ENCODE measurements at places on chromosomes 6 and 20.
A peak's percentile ranks its signal among the peaks of the same experiment; 100 is the strongest.

DNA sequence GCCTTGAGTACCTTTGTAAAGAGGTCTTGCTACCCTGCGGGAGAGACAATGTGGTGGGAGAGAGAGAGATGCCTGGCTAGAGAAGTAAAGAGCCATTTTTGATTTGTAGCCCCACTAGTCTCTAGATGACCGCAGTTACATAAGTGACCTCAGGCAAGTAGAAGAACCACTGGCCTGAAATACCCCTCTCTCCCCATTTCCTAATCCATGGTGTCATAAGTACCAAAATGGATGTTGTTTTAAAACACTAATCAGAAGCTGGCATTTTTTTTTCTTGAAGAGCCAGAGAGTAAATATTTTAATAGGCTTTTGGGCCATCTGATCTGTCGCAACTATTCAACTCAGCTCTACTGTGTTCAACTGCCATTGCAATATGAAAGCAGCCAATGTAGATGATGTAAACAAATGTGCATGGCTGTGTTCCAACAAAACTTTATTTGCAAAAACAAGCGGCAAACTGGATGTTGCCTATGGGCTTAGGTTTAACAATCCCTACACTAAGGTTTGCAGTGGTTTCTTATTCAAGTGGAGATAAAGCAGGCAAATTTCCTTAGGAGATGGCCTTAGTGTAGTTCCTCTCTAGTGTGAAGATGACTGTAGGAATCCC is 36.5 kb downstream of the RARS2 start:
- no peak for DNase-seq

DNA sequence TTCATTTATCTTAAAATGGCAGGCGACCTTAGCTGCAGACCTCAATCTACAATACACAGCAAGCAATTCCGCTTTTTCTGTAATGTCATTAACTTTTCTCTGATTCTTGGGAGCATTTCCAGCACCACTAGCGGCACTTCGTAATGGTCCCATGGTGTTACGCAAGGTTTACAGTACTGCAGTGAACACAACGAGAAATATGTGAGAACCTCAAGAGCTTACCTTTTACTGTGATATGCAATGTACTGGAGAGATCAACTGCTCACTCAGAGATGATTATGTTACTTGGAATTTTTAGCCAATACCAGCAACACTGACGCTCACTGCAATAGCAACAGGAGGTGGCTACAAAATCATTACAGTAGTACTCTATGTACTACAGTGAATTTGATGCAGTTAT is 2.8 kb upstream of the CEP43 start:
- no peak for DNase-seq

GRCh38 chr6:11616200-11616611 is 78.7 kb downstream of the TMEM170B start:
- no peak for DNase-seq

DNA sequence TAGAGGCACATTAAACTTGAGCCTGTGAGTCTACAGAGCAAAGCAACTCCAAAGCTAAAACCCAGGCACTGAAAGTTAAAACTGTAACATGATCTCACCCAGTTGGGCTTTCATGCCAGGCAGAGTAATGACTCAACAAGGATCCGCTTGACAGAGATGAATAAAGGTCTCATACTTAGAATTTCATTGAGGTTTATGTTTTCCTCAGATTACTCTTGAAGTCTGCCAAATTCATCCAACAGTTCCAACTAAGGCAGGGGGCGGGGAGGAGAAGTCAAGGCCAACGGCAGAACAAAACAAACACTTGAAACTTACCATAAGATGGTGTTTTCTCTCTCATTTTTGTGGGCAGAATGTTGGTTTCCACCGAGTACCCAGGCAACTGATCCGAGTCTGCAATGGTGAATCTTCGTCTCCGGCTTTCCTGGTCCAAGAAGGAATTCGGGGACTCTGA is 54.0 kb upstream of the IPCEF1 start:
- DNase-seq, result peak; percentile 61

DNA sequence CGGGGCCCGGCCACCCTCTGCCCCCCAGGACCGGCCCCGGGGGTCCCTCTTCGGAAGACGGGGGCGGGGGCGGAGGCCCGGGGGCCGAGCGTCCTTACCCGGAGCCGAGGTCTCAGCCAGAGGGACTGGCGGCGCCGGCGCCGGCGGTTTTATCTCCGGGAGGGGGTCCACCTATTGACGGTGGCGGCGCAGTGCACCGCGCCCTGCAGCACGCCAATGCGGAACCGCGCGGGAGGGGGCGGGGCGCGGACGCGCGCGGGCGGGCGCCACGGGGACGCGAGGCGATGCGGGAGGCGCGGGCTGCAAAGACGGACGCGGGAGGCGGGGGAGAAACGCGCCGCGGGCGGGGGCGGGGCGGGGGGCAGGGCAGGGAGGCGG is at the start of gene EEF1A2:
EEF1A2 (minus strand) TSS at position 124 of the 378 bp plus-strand sequence. CDS start 1,320 bp downstream, outside the sequence.
- DNase-seq, result no peak

- DNase-seq, result no peak
Observed at GRCh38 chr6:1849691-1850090, 240.0 kb downstream of the FOXC1 start.

GRCh38 chr6:40880906-40881305 is 158.1 kb downstream of the UNC5CL start:
- DNase-seq, result no peak

DNA sequence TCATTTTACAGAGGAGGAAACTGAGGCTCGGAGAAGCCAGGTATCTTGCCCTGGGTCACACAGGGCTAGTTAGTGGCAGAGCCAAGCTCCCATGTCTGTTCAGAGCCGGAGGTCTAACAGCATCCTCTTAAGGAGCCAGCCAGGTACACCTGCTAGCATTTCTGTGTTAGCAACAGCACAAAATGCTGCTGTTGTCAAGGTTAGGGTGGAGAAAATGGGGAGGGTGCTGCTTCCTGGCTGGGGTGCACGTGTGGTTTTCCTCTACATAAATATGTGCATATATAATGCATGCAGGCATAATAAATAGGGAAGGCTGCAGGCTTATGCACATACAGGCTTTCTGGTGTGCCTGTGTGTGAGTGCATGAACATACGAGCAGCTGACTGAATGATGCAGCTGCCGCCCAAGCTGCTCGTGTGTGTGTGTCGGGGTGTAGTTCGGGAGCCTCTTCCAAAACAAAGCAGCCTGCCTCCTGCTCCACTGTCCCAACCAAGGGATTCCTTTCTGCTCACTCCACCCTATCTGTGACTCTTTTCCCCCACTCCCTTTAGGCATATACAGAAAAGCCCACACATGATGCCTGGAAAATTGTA is 86.6 kb downstream of the CD40 start:
- DNase-seq, result no peak
